ENCODE measurements at places on chromosomes 2 and 18. TPM values are rescaled to one million over a fixed set of nuclear protein-coding genes. Genes with fewer than 3 reads are reported as not detected.

ACVR1C gene
- 0.07 TPM for total RNA-seq

SLC23A3 gene
- 0.59 TPM for total RNA-seq

GBX2 gene
- total RNA-seq = 6.4 TPM

IL1A gene
- total RNA-seq = 0.73 TPM

PRKAG3 gene
- not detected for total RNA-seq

ZSWIM2 gene
- total RNA-seq = not detected
